NCI-H1092 (cell line): ENCODE measurements at places on chromosomes 5 and 9.
A peak's percentile ranks its signal among the peaks of the same experiment; 100 is the strongest.

GRCh38 chr5:98933445-98934072 is 4.8 kb upstream of the CHD1 start:
- DNase-seq, result no peak

DNA sequence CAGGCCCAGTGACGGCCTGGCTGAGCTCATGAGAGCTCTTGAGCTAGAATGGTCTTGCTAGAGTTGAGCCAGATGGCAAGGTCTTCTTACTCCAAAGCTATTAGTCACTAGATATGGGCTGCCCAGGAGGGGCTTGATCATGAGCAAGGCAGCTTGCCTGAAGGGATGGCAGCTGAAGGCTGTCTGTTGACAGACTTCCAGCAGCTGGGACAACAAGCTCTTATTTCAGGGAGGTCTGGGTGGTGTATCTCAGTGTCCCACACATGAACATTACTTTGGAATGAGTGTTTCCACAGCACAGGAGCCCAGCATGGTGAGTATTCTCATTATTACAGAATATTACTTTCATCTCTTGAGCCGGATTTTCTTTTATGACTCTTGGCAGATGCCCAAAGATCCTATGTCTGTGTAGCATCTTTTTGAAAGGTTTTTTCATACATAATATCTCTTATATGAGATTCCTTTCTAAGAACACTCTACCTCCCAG is 414.1 kb downstream of the ARHGEF28 start:
- no peak for DNase-seq

- DNase-seq, result no peak
Observed at GRCh38 chr9:96183751-96184150, 118.2 kb downstream of the HSD17B3 start.

DNA sequence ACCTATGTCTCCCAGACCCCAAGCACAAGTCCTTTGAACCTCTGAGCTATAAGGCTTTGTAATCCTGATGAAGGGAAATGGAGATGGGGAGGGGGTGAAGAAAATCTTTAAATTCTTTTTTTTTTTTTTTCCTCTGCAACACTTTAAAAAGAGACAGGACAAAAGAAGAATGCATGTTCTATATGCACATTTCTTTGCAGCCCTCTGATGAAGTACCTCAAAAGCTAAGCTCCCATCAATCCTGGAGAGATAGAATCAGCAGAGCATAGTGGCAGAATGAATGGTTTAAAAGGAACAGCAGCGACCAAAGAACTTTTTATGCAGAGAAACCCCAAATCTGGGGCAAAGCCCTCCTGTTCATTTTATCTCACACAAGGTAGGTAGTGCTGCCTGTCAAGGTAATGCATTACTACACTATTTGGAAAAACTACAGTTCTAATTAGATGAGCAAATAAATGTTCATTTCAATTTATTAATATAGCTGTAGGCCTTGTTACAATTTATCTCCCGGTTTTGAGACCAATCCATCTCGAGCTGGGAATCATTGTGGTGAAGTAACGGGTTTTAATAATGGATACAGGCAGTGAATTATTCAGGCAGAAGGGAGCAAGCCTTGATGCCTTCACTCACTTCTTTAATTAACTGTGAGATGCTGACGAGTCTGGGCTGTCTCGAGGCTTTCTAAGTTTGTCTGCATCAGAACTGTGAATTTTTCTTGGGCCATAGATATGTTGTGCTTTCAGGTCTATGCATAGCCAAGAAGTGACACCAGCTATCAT is 173.5 kb upstream of the ZNF608 start:
- no peak for DNase-seq

DNA sequence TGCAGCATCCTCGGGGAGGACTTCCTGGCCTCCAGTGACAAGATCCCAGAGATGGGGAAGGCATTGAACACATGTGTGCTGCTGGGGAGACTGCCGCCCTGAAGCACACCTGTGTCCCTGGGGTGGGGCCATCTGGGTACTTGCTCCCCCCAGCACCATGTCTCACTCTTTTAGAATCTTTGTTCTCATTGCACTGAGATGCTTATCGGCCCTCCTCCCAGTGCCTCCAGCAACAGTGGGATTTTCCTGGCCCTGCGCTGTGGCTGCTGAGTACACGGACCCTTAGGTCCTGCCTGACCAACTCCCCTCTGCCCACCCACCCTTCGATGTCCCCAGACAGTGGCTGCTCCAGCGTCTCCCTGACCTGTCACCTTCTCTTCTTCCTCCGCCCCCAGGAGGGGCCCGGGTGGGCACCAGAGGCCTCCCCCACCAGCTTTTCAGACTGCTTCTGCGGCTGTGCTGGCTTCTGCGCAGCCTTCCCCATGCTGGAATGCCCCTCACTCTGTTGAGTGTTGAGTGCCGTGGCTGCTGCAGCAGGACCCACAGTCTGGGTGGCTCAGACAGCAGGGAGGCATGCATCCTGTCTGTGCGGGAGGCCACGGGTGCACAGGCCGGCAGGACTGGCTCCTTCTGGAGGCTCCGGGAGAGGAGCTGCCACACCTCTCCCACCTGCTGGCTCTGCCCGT is 145.9 kb upstream of the IRX2 start:
- no peak for DNase-seq

DNA sequence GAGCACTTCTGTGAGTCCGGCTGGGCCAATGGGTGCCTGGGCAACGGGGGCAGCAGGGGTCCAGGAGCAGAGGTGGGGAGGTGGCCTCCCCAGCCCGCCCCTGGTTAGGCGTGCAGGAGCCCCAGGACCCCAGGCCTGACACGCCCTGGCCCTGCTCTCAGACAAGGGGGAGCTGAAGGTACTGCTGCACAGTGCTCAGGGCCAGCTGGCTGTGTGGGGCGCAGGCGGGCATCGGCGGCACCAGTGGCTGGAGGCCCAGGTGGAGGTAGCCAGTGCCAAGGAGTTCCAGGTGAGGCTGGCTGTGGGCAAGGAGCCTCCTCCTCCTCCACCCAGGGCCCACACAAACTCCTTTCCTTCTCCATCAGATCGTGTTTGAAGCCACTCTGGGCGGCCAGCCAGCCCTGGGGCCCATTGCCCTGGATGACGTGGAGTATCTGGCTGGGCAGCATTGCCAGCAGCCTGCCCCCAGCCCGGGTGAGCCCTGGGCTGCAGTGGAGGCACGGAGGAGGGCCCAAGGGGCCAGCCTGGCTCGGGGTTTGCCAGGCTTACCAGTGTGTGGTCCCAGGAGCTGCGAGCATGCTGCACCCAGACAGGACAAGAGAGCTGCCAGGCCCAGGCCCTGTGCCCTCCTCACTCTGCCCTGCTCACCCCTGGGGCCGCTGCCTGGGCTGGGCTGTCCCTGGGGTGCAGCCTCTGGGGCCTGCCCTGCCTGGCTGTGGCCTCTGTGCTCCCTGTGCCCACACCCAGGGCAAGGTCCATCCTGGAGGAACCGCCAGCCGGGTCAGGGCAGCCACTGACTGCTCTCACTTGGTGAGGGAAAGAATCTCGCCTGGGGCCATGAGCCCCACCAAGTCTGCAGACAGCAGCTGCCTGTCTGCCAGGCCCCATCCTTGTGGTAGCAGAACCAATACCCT is 7.0 kb downstream of the MAMDC4 start:
- DNase-seq, result no peak

DNA sequence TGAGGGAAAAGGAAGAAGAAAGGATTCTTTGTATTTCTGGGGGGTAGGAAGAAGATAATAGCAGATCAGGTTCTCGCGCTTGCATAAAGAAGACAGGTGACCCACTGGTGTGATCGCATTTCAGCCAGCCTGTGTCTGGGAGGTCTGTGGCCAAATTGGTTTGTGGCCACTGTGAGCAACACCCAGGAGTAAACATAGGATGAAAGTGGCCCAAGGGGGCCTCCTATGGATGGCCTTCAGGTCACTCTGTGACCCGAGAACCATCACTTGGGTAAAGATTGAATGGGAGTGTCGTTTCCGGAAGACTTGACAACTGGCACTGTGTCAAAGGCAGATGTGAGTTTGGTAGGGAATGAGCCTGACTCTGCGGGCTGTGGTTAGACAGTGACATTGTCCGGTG is 34.2 kb downstream of the RAI14 start:
- DNase-seq, result no peak

DNA sequence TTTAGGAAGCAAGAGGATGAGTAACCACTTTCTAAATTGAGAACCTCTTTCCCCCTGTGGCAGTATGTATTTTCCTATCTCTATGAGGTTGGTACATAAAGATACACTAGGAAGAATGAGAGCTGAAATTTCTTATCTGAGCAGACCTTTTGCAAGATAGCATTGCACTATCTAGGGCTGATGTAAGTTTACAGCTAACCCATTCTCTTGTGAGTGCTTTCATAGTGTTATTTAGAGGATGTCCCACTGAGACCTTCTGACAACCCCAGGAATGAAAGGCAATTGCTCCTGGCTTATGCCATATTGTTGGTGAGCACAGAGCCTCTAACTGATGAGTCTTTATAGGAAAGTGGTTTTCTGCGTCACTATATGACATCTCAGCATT is 1209.3 kb upstream of the CDH6 start:
- no peak for DNase-seq

DNA sequence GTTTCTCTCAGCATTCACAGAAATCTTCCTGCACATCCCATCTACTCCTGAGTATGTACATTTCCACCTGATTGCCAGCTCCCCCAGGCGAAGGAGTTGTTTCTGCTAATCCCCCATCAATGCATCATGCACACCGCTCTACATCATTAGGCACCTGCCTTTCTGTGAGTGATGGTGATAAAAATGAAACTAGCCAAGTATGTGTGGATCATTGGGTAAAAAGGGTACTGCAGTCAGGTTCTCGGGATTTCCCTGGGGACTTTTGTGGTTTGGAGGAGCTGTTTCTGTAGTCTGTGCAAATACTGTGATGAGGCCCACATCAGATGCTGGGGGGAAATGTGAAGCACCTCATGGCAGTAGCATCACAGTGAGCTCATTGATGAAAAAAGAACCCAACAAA is 30.4 kb downstream of the CAMK4 start:
- DNase-seq, result peak; percentile 4

- peak; percentile 55 for DNase-seq
Observed at GRCh38 chr9:36765077-36765390, 192.3 kb downstream of the MELK start.

- no peak for DNase-seq
Observed at GRCh38 chr5:132497488-132497997, 7.0 kb upstream of the IRF1 start.

DNA sequence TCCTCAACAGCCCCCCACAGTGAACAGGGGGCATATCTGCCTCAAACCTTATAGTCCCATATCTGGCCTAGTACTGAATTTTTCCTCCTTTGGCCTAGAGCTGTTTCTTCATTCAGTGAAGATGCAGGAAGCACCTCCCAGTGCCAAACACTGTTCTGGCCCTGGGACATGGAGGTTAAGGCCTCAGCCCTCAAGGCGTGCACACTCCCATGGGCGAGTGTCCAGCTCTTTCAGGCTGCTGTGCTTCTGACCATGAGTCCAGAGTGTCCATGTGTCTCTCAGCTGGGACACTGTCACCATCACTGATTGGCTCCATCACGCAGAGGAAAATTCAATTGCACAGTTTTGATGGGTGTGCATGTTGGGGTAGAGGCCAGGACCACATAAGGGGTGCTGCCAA is 151.5 kb downstream of the PAX5 start:
- no peak for DNase-seq

DNA sequence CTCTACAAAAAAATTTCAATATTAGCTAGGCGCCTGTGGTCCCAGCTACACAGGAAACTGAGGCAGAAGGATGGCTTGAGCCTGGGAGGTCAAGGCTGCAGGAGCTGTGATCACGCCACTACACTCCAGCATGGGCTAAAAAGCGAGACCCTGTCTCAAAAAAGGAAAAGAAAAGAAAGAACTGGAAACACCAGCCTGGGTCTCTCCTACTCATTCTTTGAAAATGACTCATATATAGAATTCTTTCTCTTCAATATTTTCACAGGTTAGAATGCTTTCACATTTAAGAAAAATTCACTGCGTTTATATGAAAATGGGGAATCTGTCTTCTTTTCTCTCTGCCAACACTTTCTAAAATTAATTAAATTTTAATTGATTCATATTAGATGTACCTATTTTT is 115.6 kb downstream of the TRPM6 start:
- no peak for DNase-seq

DNA sequence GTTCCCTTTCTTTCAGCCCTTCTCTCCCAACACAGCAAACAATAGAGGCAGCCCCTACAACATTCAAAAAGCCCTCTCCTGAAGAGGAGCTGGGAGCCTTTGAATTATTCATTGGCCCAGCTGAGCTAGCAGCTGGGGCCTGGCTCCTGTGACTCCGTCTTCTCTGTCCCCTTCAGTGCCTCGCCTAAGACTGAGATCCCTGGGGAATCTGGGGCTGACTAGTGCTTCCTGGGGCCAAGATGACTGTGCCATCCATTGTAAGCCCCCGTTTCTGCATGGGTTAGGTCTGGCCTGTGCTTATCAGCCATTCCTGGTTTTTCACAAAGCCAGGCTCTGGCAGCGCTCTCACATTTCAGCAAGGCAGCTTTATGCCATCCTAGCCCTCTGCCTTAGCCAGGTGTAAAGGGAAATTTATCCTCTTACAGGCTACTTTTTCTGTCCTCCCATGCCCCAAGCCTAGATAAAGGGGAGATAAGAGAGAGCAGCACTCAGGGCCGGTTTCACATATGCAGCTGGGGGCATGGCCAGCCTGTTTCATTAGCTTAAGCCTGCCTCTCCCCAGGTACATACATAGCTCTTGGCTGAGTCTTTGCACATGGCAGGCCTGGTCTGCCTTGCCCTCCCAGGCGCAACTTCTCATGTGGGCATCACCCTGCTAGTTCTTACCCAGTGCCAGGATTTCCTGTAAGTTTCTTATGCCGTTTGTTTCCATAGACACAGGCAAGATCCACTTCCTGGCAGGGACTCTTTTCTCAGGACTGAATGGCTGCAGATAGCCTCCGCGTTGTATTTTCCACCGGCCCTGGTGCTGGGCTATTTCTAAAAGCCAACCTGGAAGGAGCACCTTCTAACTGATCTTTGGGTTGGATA is 15.8 kb downstream of the PTPA start:
- no peak for DNase-seq

- DNase-seq, result no peak
Observed at GRCh38 chr9:2681981-2682380, 35.3 kb upstream of the KCNV2 start.

- DNase-seq, result no peak
Observed at GRCh38 chr9:27353166-27353473, 56.2 kb upstream of the EQTN start.

GRCh38 chr5:90878081-90878480 is 319.5 kb downstream of the ADGRV1 start:
- DNase-seq, result no peak

DNA sequence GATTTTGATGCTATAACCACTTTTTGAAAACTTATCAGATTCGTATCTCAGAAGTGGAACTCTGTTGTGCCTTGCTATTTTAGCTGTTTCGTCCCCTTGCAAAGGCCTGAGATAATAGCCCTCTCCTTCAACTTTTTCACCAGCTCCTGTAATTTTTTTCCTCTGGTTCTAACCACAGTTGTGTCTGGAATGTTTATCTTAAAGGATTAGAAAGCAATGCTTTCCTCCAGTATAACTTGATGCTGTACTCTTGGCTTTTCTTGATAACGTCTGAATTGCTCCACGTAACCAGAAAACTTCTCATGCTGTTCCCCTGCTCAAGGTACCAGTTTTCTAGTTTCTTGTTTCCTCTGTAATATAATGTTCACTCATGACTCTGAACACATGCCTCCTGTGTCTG is 209.4 kb downstream of the DTWD2 start:
- no peak for DNase-seq

- no peak for DNase-seq
Observed at GRCh38 chr9:130104491-130105193, 50.9 kb downstream of the GPR107 start.
